ENCODE measurements at places on chromosomes 12 and 14.
A peak's percentile ranks its signal among the peaks of the same experiment; 100 is the strongest.

DNA sequence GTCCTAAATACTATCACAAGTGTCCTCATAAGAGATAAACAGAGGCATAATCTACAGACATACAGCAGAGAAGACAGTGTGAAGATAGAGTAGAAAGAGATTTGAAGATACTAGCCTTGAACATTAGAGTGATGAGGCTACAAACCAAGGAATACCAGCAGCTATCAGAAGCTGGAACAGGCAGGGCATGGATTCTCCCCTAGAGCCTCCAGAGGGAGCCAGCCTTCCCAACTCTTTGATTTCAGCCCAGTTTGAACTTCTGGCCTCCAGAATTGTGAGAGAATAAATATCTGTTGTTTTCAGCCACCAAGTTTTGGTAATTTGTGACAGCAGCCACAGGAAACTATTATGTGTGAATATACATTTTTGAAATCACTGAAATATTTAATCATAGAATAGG is 47.2 kb downstream of the CCDC91 start:
- no peak for DNase-seq

DNA sequence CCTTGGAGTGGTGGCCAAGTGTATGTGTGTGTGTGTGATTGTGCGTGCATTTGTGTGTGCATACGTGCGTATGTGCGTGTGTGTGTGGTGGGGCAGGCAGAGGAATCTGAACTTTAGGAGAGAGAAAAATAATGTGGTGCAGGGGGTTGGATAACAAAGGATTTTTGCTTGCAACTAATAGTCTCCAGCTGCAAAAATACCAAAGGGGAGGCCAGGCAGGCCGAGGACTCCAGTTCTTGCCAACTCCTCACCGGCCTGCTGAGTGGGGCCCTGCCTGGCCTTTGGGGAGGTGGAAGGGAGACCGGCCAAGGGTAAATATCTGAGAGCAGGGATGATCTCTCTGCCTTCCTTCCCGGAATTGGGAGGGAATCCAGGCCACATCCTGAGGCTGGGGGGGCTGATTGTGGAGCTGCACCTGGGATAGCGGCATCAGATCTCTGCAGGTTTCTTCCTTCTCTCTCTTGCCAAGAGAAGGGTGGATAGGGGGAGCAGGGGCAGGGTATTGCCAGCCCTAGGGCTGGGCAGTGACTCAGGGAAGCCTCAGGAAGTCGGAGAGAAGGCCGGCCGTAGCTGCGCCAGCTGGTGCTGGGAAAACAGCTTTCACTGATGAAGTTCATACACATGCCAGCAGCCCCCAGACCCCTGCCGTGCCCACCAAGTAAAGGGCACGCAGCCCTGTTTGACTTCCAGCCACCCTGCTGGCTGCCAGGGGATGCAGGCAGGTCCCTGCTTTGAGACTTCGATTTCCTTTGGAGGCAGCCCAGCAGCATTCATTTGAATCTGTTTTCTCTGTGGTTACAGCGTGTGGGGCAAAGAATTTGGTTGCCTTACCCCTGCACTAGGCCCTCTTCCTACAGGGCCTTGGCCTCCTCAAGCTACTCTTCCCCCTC is 4.6 kb upstream of the LRP1-AS start:
- DNase-seq: no peak

- no peak for DNase-seq
Observed at GRCh38 chr14:25308244-25308643, 258.3 kb upstream of the STXBP6 start.

- DNase-seq: no peak
Observed at GRCh38 chr12:76375470-76375869, 27.3 kb upstream of the BBS10 start.

DNA sequence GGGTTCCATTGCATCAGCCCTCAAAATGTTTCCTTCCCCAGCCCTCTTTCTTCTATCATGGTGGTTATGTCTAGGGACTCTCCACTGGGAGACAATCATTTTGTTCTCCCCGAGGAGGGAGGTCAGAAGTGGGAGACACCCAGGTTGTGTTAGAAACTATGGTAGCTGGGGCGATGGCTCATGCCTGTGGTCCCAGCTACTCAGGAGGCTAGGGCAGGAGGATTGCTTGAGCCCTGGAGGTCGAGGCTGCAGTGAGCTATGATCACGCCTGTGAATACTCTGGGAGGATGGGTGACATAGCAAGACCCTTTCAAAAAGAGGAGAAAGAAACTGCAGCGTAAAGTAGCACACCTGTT is 13.0 kb upstream of the LRRC23 start:
- no peak for DNase-seq

- peak; percentile 9 for DNase-seq
Observed at GRCh38 chr12:131592972-131593371, 117.9 kb upstream of the SFSWAP start.

GRCh38 chr12:42695490-42695995 is 106.0 kb upstream of the PRICKLE1 start:
- no peak for DNase-seq

DNA sequence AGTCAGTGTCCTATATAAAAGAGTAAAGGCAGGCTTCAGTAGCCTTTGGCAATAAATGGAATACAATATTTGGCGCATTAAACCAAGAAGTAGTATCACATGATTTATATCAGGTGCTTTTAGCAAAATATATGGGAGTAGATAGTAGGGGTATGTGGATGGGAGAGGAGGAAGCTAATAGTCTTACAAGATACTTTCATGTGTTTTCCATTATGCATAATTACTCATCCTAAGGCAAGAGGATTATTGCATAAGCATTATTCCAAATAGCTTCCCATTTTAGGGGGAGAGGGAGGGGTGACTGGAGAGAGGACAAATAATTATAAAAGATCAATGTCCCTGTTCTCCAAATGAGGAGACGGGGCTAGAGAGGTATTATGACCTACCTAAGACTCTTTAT is 104.3 kb downstream of the DUSP6 start:
- DNase-seq: no peak

DNA sequence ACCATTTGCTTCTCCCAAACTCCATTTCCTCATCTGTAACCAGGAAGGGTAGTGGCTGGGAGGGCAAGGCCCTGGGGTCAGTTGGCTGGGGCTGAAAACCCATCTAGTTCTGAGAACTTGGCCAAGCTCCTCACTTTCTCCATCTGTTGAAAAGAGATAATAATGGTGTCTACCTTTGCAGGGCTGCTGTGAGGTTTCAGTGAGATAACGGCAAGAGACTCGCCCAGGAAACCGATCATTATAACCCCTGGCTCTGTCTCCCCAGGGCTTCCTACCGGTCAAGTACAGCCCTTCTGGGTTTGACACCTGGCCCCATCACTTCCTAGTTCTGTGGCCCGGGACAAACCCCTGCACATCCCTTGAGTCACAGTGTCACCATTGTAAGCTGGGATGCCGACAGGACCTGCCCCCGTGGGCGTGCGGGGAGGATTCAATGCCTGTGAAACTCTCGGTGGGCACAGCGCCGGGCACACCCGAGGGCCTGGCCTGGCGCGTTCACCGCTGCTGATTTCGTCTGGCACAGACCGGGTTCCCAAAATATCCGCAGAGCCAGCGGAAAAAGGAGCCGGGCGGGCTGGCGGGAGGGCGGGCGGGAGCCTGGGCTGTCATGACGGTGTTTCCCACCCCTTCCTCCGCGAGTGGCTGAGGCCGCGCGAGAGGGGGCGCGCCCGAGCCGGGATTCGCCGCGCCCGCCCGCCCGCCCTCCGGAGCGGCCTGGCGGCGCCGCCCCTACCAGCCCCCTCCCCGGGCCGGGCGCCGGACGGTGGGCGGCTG is 4.4 kb downstream of the KMT5A start:
- peak; percentile 79 for DNase-seq
